ENCODE measurements at places on chromosomes 6 and 20.
A peak's percentile ranks its signal among the peaks of the same experiment; 100 is the strongest.

DNA sequence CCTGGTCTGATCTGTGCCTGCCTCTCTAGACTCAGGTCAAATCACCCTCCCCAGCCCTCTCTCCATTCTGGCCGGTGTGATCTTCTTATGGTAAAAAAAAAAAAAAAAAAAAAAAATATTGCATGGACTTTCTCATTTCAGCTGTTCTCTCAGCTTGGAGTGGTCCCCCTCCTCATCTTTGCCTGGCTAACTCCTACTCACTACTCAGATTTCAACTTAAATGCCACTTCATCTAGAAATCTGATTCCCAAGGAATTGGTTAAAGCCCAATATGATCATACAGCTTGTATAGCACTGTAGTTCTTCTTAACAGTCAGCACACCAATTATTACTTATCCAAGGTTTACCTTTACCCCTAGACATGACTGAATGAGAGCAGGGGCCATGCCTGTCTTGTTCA lies 105.9 kb upstream of the CARMIL1 start:
- DNase-seq, result no peak

GRCh38 chr6:138161338-138162110 lies at the start of gene ARFGEF3:
TSS of gene ARFGEF3 (plus strand) at chr6:138161939. CDS start at chr6:138162087, 148 bp downstream.
- DNase-seq, result peak; percentile 3

DNA sequence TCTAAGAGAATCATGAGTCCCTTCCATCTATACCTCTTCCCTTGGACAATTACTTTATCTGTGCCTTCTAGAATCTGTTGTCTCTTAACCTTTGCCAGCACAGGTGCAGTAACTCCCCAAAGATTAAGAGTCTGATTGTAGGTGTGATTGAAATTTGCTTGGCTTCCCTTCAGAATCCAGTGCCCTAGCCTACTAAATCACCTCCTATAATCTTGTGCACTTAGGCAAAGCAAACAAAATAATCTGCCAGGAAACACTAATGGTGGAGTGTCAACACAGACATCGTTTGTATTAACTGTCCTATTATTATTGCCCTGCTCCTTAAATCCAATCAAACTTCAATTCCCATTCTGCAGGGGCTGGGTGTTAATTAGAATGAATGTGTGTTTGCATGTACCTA lies 28.0 kb downstream of the ID4 start:
- no peak for DNase-seq

DNA sequence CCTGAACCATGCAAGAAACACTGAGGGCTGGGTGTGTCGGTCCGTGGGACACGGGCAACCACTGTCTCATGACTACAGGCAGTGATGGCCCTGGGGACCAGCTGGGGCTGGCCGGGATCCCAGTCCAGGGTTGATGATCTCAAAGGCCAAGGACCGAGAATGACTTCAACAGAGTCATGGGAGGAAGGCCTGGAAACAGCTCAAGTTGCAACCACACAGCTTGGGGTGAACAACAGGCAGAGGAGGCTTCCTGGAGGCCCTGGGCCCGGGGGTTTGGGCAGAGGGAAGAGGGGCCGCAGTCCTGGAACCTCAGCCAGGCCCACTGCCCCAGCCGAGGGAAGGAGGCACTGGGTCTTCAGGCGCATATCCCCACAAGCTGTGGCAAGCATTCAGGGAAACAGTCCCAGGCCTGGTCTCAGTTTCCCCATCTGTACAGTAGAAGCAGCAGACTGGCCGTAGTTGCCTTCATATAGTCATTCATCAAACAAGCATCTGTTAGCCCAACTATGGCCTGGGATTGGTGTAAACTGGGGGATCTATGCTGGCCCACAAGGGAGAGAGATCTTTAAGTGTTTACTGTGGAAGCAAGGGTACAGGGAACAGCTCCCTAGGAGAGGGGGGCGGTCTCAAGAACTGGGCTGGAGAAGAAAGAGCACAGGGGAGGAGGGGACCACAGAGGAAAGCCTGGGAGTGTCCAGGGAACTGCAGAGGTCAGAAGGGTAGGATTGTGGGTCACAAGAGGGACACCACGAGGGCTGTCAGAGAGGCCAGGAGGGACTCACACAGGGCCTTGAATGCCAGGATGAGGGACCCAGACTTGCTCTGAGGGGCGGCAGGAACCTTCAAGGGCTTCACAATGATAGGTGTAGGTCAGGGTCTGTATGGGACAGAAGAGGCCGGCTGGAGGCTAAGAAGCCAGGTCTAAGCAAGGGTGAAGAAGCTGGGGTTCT lies 2.1 kb downstream of the MYL9 start:
- DNase-seq, result no peak

- DNase-seq, result no peak
These were observed 5.2 kb downstream of the ZNF76 start for GRCh38 chr6:35264550-35265274.

GRCh38 chr20:2357114-2357513 lies 23.6 kb upstream of the TGM6 start:
- DNase-seq, result no peak

DNA sequence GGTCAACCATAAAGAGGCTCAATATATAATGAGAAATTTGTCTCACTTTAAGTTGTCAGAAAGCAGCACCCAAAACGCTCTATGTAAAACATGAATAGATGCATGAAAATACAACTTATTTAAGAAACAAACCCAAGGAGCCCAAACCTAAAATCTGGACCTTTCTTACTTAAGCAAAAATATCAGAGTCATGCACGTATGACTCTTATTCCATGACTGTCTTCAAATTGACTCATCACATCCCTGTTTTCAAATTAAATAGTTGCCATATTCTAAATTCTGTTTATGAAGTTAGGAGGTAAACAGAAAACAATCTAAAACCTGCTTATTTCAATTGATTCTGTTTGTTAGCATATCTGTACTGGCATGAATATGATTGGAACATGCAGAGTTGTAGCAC lies 42.1 kb downstream of the ANKRD6 start:
- no peak for DNase-seq

- no peak for DNase-seq
These were observed 9.6 kb upstream of the SPDEF start for GRCh38 chr6:34565722-34566137.

DNA sequence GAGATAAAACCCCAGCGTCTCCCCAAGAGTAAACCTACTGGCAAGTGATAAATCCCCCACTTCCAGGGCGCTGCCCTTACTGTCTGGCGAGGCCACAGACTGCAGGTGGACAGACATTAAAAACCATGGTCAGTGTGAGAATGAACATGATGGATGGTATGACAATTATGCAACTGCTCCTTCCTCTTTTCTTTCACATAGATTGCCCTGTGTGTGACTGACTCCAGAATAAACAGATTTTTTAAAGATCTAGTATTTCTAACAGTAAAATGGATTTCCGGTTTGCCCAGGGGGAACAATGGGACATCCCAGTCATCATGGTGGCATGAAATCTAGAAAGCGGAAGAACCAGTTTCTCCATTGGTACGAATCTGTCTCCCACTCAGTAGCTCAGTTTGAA lies 153.7 kb downstream of the FOXC1 start:
- no peak for DNase-seq

DNA sequence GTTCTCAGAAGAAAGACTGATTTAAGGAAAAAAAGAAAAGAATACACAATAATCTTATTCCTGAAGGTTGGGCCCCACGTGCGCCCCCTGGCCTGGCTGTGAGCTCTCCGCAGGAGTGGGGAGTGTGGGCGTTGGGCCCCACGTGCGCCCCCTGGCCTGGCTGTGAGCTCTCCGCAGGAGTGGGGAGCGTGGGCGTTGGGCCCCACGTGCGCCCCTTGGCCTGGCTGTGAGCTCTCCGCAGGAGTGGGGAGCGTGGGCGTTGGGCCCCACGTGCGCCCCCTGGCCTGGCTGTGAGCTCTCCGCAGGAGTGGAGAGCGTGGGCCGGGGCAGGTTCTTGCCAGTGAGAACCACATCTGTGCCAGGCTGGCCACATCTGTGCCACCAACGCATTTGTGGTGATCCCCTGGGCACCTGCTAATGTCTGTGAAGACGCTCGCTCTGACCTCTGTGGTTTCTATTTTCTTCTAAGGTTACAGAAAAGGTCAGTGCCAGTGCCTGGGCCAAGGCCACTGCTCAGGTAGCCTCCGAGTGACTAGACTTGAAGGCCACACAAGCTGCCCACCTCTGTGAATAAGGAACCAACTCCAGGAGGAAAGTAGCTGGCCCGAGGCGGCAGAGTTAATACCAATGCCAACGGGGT lies 41.0 kb downstream of the WDR27 start:
- no peak for DNase-seq

DNA sequence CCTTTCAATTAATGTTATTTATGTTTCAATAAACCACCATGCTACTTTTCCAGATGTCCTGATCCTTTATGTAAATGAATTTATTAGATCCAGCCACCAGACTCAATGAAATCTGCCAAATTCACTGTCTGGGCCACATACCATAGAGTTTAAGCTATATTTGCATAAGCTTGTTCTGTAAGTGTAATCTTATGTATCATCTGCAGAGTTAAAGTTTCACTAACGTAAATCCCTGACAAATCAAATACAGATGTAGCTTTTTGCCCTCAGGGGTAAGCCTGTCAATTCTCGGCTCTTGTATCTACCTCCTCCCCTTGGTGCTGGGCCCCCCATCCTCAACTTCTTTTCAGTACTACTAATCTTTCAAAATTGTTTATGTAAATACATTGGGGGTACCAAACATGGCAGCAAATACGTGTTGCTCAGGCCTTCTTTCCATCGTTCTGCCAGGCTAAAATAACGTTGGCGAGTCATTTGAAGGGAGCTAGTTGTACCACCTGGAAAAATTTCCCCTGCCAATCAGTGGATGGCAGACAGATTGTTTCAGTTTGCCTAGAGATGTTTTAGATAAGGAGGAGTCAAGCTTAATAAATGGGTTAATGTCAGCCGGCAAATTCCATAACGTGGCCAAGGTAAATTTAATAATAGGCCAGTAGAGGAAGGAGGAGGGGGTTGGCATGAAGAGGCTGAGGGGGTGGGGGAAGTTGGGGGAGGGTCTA lies 79.6 kb downstream of the RPS12 start:
- no peak for DNase-seq
